ENCODE measurements at places on chromosomes 5 and 9.

DNA sequence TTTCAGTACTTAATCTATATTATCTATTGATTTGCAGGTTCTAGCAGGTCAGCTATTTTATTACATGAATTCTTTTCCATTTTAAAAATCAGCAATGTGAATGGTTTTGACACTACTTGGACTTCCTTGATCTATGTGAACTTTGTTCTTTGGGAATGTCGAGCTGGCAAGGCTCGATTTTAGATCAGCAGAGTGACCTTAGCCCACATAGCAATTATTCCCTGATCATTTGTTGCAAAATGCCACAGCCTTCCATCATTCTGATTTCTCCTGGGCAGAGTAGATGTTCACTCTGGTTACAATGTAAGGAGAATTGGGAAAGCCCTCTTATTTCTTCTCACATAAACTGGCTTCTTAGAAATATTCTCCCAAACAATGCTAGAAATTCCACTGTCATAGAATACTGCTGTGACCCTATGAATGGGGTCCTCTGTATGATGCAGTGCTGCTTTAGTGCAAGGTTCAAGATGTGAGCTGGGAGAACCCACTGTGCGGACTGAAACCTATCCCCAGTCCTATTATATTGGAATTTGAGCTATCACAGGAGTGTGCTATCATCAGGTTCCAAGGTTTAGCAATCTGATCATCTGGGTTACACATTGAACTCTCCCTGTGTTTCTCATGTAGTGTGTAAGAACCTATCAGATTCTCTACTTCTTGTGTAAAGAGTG lies 15.7 kb upstream of the GDA start:
- no peak for DNase-seq

- DNase-seq, result peak; percentile 41
These were observed 1.5 kb downstream of the ASS1 start for GRCh38 chr9:130446101-130446861.

DNA sequence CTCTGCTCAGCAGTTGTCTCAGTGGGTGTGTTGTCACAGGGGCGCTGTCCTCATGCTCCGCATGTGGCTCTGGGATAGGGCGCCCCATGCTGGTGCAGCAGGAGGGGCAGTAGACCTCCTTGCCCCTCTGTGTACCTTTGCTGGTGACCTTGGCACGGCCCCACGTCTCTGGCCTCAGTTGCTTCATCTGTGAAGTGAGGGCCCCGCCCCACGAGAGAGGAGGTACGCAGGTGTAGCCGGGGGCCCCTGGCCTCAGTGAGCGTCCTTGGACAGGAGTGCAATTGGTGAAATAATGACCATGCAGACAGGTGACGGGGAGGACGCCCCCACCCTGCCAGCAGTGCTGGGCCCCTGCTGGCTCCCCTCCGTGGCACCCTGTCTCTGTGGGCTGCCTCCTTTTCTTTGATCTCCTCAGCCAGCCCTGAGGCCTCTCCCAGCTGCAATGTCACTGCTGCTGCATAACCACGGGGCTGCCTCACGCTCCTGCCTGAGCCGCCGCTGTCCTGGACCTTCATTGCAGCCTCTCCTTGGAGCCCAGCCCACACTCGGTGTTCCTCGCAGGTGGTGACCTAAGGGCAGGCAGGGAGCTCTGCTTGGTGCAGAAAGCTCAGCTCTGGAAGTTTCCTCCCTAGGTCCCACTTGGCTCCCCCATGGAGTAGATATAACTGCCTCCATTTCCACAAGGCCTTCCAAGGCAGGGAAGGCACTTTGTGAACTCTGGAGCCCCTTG lies 57.3 kb downstream of the PHF2 start:
- no peak for DNase-seq

DNA sequence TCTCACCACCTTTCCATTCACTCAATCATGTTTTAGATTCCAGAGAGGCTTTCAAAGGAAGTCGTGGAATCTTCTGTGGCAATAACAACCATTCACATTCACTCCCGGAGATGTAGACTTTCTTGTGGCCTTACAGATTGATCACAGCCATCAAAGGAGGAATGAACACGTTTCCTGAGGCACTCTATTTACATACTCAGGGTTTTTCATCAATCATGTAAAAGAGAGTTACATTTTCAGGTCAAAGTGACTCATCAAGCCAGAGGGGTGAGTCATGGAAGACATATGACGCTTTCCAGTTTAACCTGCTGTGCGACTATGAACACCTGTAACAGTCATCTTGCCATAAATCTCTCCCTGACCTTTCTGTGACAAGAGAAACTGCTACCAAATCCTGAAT lies 39.3 kb upstream of the RAD23B start:
- DNase-seq, result no peak

GRCh38 chr5:172881691-172882370 lies 47.8 kb downstream of the ERGIC1 start:
- no peak for DNase-seq

DNA sequence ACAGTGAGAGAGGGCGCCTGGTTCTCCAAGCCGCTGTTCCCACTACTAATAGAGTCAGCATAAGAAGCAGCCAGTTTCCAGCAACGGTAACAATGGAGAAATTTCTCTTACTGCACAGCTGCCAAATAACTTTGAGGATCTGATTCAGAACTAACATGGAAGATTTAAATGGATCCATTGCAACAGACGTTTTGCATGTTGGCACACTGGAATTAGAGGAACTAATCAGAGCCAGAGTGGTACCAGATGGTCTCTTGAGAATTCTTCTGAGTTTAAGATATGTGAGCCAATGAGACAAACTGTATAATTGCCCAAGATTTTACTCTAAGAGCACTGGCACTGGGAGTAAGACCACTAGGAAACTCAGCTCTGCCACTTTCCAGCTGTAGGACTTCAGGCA lies 186.5 kb downstream of the EFNA5 start:
- DNase-seq, result no peak

- no peak for DNase-seq
These were observed 927.6 kb upstream of the DMAC1 start for GRCh38 chr9:8727191-8727590.

- no peak for DNase-seq
These were observed 6.5 kb upstream of the ACSL6 start for GRCh38 chr5:132017738-132018625.

DNA sequence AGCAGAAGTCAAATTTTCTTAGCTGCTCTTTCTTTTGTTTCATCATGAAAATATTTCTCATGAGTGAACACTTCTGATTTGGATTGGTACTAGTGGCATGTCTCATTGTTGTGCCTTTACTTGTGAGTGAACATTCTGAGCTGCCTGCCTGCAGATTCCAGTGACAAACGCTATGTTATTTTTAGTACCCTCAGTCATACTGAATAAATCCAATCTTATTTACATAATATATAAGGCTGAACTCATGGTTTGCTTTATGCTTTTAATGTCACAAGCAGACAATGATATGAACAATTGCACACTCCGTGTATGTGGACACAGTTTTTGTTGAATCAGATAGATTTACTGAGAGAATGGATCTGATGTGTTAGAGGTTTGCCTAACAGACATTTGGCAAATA lies 67.8 kb downstream of the ACTBL2 start:
- no peak for DNase-seq

- DNase-seq, result peak; percentile 6
These were observed 71.3 kb downstream of the HRH2 start for GRCh38 chr5:175728885-175729828.

GRCh38 chr9:119074017-119074416 lies 295.2 kb downstream of the BRINP1 start:
- no peak for DNase-seq

- DNase-seq, result no peak
These were observed 247.0 kb upstream of the IRX4 start for GRCh38 chr5:2129568-2130272.

GRCh38 chr9:89418882-89419640 lies 78.9 kb downstream of the SEMA4D start:
- no peak for DNase-seq

DNA sequence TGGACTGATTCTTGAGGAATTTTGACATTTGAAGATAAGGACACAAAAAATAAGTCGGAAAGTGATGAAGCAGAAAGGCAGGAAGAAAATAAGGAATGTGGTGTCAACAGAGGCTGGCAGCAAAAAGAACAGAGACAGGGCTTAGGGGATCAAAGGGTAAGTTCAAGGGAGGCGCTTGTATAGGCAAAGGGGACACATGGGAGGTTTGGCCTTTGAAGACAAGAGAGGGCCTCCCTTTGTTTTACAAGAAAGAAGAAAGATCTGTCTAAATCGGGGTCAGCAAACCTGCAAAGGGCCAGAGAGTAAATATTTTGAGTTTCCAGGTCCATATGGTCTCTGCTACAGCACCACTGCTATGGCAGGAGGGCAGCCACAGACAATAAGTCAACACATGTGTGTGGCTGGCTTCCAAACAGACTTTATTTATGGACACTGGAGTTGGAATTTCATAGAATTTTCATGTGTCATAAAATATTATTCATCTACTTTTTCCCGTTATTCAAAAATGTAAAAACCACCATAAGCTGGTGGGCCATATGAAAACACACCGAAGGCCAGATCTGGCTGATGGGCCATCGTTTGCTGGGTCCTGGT lies 112.0 kb upstream of the FBXL7 start:
- no peak for DNase-seq

DNA sequence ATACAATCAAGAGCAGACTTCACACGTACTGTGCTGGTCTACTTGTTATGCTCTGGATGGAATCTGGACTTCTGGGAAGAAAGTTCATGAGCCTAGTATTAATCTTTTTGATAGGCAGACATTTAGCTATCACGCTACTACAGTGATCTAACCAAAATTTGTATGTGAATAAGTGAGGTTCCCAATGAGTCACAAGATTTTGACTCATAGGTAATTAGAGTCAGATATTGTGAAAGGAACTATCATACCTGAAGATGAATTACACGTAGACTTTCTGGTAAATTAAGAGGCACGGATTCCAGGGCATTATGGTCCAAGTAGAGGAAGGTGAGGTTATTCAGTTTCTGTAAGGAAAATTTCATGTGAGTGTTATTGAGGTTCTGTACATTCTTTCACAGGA lies 18.4 kb downstream of the OGN start:
- DNase-seq, result no peak

DNA sequence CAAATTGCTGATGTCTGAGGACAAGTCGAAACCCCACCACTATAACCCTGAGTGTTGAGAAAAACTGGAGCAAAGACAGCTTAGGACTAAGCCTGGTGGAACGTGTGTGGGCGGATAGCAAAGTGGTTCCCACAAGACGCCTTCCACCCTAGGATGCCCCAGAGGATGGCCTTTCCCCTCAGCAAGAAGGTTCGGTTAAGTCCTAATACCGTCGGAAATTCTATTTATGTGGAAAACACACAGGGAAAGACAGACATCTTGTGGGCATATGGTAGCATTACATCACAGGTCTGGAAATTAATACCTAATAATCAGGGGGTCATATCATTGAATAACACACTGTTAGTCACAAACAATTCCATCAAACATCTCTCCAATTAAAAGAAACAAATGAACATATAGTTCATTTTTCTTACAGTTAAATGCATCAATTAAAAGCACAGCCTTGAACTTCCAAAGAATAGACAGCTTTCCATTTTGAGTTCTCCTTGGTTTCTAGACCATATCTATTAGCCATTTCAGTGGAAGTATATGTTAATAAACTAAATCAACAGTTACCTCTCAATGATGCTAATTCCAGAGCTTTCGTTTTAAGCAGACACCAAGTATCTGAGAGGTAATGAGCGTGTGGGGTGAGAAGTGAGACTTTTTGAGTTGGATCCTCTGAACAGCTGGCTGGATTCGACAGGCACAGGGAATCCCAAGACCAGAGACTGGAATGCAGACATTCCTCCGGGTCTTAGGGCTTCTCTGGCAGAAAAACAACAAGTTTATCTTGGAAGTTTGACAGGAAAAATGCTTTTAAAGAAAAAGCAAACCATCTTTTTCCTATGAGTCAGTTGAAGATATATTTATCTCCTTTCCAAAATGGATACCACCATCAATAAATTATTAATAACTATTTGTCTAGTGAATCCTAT lies 2.9 kb upstream of the ICE1 start:
- no peak for DNase-seq

DNA sequence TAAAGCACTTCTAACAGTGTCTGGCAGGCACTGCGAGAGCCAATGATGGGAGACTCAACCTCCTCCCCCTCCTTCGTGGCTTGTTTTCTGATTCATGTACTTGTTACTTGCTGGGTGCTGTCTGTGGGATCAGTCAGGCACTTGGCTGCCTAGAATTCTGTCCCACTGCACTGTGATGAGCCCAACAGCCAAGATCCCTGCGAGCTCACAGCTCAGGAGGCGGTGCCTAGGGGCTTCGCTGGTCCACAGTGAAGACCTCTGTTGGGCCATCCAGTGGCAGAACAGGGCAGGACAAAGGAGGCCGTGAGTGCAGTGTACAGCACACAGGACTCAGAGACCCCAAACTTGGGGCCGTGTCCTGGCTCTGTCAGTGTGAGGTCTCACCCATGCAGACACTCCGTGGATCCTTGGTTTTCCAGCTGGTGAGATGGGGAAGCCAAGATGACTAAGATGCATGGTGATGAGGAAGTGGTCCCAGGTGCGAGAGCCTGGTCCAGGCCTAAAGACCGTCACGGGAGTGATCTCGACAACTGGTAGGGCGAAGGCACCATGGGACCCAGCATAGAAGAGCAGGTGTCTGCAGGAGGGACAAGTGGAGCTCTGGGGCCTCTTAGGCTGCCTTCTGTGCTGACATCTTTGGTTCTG lies 19.5 kb downstream of the MYMK start:
- no peak for DNase-seq

GRCh38 chr5:180775624-180776023 lies 27.0 kb downstream of the MGAT1 start:
- DNase-seq, result peak; percentile 22

DNA sequence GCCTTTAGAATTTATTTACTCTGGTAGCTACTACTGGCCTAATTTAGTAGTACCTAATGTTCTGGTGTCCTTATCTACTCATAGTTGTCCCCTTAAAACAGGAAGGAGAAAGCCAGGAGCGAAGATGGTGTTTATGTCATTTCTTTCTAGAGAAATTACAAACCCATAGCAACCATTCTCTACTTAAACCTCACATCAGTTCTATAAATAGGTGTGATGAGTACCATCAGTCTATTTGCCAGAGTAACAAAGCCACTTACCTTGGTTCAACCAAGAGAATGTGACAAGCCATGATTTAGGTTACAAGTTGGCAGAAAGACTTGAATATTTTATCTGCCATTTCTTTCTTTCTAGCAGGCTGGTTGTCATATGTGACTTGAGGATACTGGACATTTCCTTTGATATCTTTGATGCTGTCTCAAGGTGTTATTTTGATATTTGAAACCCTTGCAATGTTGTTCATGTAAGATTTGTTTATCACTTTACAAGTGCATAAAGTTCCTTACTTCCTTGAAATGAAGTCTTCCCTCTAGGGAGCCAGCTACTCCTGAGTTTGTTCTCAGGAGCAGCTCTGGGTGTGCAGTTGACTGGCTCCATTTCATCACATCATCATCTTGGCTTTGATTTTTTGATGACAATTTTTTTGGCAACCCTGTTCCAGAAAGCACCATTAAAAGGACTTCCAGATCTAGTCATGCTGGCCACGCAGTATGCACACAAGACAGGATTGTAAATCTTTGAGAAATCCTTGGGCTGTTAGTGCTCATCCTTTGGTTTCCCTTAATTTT lies 286.8 kb downstream of the ARHGAP26 start:
- DNase-seq, result no peak

DNA sequence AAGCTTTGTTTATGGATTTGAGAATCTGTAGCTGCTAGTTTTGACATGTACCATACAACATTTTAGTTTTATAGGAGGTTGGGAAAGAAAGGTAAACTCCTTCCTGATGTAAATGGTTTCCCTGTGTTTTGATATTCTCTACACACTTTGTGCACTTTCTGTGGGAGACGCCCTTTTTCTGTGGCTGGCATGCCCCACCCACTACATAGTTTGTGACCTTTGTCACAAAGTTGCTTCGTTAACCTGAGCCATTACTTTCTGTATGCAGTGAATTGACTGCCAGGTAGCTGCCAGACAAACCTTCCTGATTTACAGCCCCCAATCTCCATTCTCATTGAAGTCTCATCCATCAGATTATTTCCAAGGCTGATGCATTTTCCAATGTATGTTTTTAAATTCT lies 90.6 kb downstream of the NLN start:
- no peak for DNase-seq
